NCI-H2081 (cell line): ENCODE measurements at places on chromosomes 2 and 18.

DNA sequence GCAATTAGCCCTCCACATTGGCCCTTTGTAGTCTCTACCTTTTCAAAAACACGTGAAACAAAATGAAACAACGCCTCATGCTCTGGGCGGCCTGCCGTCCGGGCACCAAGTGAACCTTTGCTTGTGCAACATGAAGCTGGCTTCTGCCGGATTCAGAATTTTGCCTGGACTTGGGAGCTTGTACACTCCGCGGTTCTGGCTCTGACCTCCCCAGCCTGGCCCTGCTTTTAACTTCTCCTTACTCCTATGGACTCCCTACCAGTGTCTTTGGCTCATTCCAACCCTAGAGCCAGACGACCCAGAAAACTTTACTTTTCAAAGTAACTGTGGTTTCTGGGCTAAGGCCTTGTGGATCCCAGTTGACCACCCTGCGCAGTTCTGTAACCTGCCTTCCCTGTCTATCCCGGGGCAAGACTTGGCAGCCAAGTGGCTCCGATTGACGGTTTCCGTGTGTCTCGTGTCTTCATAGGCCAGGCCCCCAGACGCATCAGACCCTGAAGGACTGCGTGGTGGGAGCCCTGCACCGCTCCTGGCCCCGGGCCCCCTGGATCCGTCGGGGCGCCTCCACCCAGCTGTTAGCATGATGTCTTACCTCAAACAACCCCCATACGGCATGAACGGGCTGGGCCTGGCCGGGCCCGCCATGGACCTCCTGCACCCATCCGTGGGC lies 1.9 kb downstream of the OTX1 start:
- no peak for DNase-seq

GRCh38 chr2:150811259-150811855 lies 323.9 kb upstream of the RND3 start:
- DNase-seq, result no peak

GRCh38 chr2:228181098-228182019 lies at the start of gene SPHKAP:
SPHKAP (minus strand) TSS chr2:228181687; CDS start chr2:228181598, 89 bp downstream.
- no peak for DNase-seq

GRCh38 chr2:195677884-195678283 lies 20.9 kb downstream of the SLC39A10 start:
- DNase-seq, result no peak

DNA sequence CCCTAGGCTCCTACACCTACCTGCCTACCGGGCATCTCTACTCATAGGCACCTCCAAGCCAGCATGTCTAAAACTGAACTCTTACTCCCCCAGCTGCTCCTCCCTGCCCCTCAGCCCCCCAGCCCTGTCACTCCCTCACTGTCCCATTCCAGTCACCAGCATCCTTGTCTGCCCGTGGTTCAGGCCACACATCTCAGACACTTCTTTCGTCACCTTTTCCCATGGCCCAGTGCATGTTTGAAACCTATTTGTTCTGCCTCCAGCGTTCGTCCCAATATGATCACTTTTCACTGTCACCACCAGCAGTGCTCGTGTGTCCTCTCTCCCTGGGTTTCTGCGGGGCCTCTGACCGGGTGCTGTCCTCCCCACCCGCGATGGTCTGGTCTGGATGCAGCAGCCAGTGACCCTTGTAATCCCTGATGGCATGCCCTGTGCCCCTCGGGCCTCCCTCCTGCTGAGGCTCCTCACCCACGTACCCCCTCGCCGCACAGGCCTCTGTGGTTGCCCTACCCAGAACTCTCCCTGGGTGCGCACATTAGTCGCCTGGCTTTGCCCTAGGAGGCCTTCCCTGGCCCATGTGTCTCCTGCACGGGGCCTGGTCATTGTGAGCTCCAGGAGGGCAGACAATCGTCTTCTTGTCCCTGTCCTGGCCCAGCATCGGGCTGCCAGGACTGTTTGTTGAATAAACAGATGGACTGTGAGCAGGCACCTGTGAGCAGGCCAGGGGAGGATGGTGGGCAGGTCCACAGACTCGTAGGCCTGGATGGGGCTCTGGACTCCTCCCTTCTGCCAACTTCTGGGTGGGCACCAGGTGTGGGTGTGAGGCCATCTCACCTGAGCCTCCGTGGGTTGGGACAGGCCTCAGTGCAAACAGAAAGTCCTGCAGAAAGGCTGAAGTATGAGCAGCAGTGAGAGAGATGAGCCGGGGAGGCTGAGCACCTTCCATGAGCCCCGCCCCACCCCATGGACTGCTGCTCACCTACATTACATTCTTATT lies 15.5 kb downstream of the LDLRAD4 start:
- no peak for DNase-seq

- no peak for DNase-seq
These were observed 90.6 kb upstream of the TAF1B start for GRCh38 chr2:9752441-9753275.

GRCh38 chr2:217790681-217791392 lies 212.0 kb downstream of the TNS1 start:
- DNase-seq, result no peak

- DNase-seq, result no peak
These were observed 935.0 kb downstream of the TRIB2 start for GRCh38 chr2:13651684-13652131.

GRCh38 chr2:198731842-198732399 lies 725.8 kb downstream of the SATB2 start:
- DNase-seq, result no peak

DNA sequence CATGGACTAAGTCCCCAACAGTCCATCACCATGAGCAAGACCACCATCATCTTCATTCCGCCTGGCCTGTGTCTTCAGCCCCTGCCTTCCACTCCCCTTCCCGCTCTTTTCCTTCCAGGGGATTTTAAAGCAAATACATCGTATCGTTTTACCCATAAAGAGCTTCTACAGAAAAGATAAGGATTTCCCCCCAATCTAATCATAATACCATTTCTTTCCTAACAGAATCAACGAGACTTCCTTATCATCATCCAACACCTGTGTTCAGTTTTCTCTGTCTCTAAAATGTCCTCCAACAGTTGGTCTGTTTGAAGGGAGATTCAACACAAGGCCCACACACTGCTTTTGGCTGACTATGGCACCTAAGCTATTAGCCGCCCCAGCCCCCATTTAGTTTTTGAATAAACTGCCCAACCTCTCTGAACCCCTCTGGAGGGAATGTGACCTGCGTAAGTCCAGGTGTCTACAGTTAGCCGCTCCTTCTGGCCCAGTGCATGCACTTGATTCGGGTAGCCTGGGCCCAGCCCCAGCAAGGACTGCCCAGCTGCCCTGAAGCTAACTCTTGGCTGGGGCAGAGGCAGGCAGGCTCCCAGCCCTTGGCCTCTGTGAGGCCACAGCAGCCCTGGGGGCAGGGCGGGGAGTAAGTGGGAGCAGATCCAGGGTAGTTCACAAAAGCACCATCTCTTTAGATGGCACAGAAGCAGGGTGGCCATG lies 25.3 kb upstream of the SEMA4C start:
- no peak for DNase-seq

DNA sequence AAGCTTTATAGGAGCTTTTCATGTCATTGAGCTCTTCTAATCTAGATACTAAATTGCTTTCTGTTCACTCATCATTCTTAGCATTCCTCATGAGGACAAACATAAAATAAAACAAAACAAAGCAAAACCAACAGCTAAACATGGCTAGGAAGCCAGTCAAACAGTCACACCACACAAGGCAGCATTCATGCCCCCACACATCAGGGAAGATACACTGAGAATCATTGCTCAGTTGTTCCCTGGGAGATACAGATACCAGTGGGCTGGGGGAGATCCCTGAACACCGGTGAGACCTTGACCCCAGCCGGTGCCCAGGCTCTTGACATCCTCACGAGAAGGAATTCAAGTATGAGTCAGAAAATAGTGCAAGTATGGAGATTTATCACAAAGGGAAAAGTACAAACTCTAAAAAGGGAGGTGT lies 177.9 kb upstream of the ARL4C start:
- no peak for DNase-seq

DNA sequence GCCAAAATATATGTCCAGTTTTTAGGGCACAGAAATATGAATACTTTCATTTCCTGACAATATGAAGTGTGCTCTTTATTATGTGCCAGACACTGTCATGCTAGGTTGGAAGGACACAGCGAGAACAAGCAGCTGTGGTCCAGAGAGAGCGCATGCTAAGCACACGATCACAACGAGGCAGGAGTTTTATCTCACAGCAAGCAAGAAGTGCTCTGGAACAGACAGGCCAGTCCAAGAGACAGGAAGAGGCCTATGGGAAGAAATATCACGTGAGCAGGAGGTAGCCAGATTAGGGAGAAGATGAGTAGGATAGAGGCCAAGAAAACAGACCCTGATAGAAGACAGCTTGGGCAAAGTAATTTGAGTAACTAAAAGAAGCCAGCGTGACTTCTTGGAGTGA lies 135.5 kb upstream of the CAB39 start:
- DNase-seq, result no peak

GRCh38 chr2:158575051-158575635 lies 118.4 kb downstream of the PKP4 start:
- no peak for DNase-seq

GRCh38 chr2:217798191-217798590 lies 204.6 kb downstream of the TNS1 start:
- DNase-seq, result no peak

- no peak for DNase-seq
These were observed 47.1 kb upstream of the CCBE1 start for GRCh38 chr18:59744271-59744721.

- DNase-seq, result no peak
These were observed 95.2 kb upstream of the GULP1 start for GRCh38 chr2:188196343-188197008.

- no peak for DNase-seq
These were observed 4.6 kb downstream of the IL37 start for GRCh38 chr2:112915300-112916144.

DNA sequence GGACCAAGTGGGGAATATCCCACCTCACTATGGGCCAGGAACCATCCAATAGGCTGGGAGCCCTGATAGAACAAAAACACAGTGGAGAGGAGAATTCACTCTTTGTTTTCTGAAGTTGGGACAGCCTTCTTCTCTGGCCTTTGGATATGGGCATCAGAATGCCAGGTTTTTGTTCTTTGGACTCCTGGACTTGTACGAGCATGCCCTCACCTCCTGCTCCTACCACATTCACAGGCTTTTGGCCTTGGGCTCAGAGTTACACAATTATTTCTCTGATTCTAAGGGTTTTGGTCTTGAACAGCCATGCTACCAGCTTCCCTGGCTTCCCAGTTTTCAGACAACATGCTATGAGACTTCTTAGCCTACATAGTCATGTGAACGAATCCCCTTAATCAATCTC lies 732.9 kb upstream of the VRK2 start:
- no peak for DNase-seq

DNA sequence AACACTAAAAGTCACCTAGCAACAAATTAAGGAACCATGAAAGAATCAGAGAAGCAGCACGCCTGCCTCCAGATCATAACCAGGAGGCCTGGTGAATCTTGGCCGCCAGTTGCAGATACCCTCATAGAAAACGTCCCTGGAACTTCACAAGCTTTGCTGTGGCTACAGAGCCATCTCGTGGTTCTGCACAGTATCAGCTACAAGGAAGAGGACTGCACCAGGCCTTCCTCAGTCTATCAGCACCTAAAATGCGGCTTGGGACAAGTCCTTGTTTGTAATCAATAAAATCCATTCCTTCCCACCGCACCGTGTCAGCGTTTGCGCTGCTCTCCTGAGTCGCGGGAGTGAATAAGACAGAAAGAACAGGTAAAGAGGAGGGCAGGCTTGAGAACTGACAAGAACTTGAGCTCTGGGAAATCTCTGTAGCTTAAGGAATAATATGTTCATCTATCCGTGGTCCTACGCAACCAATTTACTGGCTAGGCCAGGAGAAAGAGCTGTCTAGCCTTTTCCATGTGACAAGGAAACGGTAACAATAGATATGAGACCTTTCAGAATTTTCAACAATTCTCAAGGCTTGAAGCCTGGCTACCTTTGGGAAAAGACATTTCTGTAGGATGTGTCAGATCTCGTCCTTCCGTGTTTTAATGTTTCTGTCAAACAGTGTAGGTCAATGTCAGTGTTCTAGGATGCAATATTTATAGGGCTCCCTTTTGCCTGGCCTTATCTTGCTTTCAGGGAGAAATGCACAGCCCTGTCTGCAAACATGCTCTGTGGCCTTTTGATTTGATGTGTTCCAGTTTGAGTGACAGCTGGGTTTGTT lies 128.5 kb upstream of the RAB12 start:
- DNase-seq, result peak; percentile 15
